Kidney (tissue), 22 donors: ENCODE measurements at places on chromosomes 5 and 9. TPM values are rescaled to one million over a fixed set of nuclear protein-coding genes. Genes with fewer than 3 reads are reported as not detected.

DNA sequence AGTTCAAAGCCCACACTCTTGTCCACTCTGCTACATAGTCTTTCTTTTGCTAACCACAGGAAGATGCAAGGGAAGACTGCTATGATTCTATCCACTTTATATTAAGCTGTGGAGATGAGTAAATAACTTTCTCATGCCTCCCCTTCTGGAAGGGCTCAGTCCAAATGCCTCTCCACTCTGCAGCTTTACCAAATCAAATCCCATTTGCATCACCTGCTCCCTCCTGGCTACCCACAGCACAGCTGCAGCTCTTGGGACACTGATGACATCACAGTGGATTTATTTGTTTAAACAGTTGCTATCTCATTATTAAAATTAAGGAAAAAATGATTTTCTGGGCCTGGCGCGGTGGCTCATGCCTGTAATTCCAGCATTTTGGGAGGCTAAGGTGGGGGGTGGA is 1544.9 kb upstream of the WWC1 start:
- DNase-seq = no peak

DNA sequence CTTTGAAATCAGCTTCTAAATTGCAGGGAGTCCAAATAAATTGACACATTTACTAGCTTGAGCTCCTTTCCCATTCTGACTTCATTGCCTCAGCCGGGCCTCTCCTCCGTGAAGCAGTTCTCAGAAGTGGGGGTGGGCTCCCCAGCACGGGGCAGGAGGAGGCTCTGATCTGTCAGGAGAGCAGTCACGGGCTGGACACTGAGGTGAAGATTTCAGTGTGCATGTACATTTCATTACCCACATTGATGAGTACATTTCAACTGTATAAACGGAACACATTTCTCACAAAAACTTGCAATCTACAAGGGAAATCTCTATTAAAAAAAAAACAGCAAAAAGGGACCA is 195.9 kb downstream of the SEMA6A start:
- DNase-seq = no peak

DNA sequence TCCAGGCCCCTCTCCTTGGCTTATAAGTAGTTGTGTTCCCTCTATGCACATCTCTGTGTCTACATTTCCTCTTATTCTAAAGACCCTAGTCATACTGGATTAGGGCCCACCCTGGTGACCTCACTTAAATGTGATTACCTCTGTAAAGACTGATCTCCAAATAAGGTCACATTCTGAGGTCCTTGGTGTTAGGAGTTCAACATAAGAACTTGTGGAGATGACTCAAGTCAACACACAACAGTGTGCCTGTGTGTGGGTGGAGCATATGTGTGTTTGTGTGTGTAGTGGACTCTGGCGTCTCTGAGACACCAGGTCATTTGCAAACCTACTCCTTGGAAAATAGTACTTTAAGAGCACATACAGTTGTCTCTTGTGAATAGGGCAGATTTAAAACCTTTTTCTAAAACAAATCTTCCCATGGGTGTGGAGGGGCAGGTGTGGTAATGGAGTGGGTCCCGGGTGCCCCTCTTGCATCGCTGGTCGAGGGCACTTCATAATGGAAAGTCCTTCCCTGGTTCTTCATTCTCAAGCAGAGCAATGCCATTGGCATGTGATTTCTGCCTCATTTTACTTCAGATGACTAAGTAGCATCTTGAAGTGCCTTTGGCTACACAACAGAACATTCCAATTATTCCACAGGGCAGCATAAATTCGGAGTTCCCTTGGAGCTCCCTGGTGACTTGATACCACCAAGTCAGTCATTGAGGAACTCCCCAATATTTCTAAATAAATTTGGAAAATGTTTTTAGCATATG is 84.4 kb downstream of the C9orf152 start:
- DNase-seq = no peak

GRCh38 chr9:134164879-134165278 is 515 bp upstream of the RNU6ATAC start:
- no peak for DNase-seq

GRCh38 chr9:119544492-119544891 is 175.3 kb upstream of the BRINP1 start:
- DNase-seq = no peak

Gene SH3GLB2
- total RNA-seq = 128 TPM

Gene TRIM23
- 15.2 TPM for total RNA-seq

Gene LOX
- 9.2 TPM for total RNA-seq

Gene PCDHGA3
- total RNA-seq = 4.0 TPM

- DNase-seq = no peak
Measured at GRCh38 chr9:71669284-71669995, 98.9 kb downstream of the CEMIP2 start.

Gene PIP5K1B
- total RNA-seq = 10.1 TPM

DNA sequence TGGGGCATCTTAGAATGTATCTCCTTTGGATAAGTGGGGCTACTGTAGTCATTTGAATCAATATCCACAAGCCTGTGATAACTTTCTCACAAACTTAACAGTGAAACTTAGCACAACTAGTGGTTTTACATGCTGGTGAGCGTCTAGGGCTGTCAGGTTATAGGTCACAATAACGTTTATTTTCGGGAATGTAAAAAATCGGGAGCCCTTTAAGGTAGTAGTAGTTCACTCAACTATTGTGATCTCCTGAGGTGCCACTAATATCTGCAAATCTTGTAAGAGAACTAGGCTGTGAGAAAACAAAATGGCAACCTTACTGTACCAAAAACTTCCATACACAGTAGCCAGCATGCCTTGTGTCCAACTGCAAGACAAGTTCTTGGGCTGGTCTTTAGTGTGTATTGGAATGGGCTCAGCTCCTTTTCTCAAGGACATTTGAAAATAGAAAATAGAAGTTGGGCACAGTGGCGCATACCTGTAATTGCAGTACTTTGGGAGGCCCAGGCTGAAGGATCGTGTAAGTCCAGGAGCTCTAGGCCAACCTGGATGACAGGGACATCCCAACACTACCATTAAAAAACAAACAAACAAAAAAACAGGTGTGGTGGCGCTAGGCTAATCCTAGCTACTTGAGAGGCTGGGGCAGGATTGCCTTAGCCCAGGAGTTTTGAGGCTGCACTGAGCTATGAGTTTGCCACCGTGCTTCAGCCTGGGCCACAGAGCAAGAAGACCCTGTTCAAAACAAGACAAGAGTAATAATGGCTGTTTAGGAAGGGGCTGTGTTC is 5.2 kb upstream of the PKN3 start:
- peak; percentile 7 for DNase-seq

Gene CTNND2
- total RNA-seq = 0.79 TPM

Gene GCNT4
- total RNA-seq = 2.0 TPM

DNA sequence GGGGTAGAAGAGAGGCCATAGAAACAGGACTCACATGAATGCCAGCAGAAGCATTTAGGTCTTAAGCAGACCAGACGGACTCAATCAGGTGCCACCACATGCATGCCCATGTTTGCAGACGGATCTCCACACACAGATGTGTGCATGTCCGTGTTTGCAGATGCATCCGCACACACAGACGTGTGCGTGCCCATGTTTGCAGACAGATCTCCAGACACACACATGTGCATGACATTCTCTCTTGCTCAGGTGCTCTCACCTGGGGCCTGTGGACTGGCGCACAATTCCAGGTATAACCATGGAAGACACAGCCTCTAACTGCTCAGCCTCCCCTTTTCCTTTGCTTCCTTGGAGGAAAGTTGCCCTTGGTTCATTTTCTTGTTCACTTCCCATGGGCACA is 148.3 kb downstream of the CACNA1B start:
- DNase-seq = peak; percentile 31

GRCh38 chr9:124279531-124280175 is 21.9 kb downstream of the NEK6 start:
- DNase-seq = no peak

DNA sequence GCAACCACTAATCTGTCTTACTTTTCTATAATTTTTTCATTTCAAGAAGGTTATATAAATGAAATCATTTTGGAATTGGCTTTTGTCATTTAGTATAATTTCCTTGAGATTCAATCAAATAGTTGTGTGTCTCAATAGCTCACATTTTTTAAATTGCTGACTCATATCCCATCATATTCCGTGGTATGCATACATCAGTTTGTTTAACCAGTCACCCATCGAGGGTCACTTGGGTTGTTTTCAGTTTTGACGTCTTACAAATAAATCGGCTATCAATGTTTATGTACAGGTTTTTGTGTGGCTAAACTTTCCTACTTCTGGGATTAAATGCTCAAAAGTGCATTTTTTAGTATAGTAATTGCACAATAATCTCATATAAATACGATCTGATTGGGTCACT is 185.5 kb downstream of the TAF11L14 start:
- no peak for DNase-seq

DNA sequence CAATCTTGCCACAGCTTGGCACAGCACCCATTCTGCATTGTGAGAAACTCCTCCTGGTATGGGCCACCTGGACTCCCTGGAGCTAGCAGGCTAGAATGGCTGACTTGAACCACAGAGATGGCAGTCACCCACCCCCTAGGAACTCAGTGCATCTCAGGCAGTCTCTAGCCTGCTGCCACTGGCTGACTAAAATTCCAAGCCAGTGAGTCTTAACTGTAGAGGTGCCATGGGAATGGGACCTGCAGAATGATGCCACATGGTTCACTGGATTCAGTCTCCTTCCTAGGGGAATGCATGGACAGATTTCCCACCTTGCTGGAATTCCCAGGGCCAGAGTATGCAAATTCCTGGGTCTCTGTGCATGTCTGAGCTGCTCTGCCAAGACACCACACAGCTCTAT is 382.9 kb downstream of the MAN2A1 start:
- no peak for DNase-seq

- no peak for DNase-seq
Measured at GRCh38 chr9:134681061-134681661, 39.6 kb downstream of the COL5A1 start.

GRCh38 chr9:16112116-16112515 is 559.3 kb downstream of the CCDC171 start:
- DNase-seq = no peak

DNA sequence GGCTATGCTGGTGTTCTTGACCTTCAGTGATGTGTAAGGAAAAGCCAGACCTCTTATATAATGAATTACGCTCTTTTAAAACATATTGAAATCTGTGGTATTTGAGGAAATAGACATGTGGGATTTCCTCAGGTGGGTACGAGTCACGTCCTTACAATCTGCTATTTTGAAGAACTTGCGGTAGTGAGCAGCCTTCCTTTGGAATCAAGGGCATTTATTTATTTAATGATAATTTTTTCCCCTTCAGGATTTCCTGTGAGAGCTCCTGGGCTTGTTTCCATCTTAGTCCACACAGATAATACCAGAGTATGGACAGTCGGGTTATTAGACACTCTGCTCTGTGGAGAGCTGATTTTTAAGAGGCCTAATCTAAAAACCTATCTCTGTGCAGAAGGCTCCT is 167.9 kb downstream of the ARHGEF28 start:
- no peak for DNase-seq

DNA sequence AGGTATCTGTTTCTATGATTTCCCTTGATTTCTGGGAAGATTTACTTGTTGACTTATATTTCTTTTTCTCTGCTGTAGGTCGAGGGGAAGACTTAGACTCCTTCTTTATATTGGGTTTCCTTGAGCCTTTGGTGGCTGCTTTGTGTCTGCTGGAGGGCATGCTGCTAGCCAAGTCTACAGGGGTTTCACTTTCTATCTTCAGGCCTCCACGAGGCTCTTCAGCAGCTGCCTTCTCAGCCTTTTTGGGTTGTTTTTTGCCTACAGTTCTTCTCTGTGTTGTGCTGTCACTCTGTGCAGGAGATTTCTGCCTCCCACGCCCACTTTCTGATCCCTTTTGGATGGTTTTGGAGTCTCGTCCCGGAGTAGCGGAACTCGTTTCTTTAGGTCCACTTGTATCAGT is 23.2 kb downstream of the LEAP2 start:
- DNase-seq = no peak

Gene CARD9
- total RNA-seq = 7.0 TPM

- no peak for DNase-seq
Measured at GRCh38 chr5:7419846-7420245, 23.9 kb downstream of the ADCY2 start.

DNA sequence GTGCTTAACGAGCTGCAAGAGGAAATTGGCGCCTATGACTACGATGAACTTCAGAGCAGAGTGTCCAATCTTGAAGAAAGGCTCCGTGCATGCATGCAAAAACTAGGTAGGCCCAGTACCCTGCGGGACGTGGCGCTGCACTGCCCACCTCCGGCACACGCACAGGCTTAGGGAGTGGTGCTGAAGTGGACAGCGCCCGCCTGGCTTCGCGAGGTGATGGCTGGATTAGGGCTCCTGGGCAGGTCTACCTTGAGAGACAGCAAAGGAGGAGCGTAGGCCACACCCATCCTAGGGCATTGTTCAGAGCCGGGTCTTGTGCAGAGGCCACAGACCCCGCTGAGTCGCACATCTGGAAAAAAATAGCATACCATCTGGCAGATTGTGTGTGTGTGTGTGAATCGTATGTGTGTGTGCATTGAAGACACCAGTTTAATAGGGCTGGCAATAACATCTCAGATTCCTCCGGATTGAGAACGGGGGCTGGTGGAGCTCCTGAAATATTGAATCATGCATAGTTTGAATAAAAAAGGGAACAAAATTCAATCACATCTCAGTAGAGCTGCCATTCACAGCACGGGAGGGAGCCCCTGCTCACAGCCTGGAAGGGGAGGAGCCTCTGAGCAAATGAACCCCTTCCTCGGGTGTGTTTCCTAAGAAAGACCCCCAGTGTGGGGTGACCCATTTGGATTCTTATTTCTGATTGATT is 11.1 kb downstream of the OLFM1 start:
- DNase-seq = peak; percentile 86

- no peak for DNase-seq
Measured at GRCh38 chr5:65895891-65896290, 30.5 kb upstream of the ERBIN start.

Gene RUFY1
- total RNA-seq = 56.3 TPM

Gene ZDHHC21
- total RNA-seq = 15.2 TPM
